KBM-7 (cell line): ENCODE measurements at places on chromosomes 13 and 19.

GRCh38 chr13:20127562-20128458 is 33.0 kb downstream of the GJA3 start:
- no peak for DNase-seq

GRCh38 chr19:15964231-15964630 is 15.4 kb downstream of the OR10H4 start:
- no peak for DNase-seq

- DNase-seq, result no peak
Observed at GRCh38 chr19:13937479-13938300, 527 bp downstream of the PODNL1 start.

GRCh38 chr19:43806848-43807247 is 4.6 kb upstream of the LYPD5 start:
- DNase-seq, result no peak

DNA sequence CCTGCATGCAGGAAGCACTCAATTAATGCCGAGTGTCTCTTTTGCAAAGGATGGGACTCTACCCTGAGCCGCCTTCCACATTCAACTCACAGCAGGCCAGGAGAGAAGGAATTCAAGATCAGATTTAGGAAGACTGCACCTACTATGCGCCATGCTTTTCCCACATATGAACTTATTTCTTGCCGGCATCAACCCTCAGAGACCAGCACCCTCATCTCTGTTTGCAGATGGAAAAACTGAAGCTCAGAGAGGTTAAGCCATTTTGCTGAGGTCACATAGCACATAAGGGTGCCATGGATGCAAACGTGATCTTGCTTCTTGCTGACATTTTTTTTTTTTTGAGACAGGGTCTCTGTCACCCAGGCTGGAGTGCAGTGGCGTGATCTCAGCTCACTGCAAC is 14.2 kb upstream of the SEMA6B start:
- DNase-seq, result no peak

DNA sequence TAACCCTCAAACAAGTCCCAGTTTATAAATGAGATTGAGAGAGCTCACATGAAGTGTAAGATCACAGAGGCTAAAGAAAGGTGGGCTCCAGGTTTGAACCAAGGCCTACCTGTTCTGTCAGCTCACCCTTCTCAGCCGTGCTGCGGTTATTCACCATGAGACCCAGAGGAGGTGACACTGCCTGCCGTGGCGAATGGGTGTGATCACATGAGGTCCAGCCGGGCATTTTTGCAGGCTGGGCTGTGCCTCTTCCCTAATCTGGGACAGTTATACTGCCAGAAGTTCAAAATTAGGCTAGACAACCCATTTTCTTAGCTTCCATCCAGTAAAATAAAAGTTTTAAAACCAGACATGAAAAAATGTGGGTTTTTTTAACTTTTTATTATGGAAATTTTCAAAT is 146.8 kb downstream of the FOXO1 start:
- DNase-seq, result no peak
